Activated naive CD8-positive, alpha-beta T cell treated with anti-CD3 and anti-CD28 coated beads, Interleukin-2, amount 50 U/mL, for 16 hours (primary cell): ENCODE measurements at places on chromosomes 13 and 19.

DNA sequence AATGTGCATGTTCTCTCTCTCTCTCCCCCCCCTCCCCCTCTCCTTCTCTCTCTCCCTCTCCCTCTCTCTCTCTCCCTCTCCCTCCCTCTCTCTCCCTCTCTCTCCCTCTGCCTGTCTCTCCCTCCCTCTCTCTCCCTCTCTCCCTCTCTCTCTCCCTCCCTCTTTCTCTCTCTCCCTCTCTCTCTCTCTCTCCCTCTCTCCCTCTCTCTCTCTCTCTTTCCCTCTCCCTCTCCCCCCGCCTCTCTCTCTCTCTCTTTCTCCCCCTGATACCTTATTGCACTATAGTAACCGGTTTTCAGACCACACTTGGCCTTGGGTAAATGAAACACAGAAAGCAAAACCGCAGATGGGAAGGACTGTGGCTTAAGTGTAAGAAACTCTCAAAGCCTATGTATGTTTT lies 34.7 kb upstream of the SPACA7 start:
- no peak for DNase-seq

- peak; percentile 42 for DNase-seq
Measured at GRCh38 chr19:12801466-12802266, at the start of the genes PRDX2 and THSD8. TSS of gene PRDX2 (minus strand) at chr19:12801800. CDS start at chr19:12801261, 539 bp downstream. TSS of gene THSD8 (plus strand) at chr19:12802069. CDS start at chr19:12802072, 3 bp downstream.

DNA sequence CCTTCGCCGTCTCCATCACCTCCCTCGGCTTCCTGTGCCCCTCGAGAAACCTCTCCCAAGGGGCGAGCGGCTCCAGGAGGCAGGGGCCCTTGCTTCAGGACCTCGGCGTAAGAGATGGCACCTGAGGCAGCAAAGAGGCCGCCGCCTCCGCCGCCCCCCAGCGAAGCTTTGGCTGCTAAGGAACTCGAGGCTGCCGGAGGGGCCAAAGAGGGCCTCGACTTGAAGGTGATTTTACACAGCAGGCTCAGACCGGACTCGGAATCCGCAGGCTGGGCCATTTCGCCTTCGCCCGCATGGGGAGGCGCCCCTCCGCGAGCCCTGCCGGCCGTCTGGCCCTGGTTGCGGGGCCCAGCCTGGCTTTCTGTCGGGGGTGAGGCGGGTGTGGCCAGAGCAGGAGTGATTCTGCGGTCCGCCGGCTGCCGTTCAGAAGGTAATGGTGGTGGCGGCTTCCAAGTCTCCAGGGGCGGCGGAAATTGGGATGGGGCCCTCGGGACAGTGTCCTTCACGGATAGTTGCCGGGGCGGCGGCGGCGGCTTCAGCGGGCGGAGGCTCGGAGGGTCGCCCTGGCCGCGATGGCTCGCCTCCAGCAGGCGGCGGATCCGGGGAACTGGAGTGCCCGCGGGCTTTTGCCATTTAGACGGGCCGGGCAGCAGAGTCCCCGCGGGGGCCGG lies 1.4 kb downstream of the GGN start:
- DNase-seq: no peak

DNA sequence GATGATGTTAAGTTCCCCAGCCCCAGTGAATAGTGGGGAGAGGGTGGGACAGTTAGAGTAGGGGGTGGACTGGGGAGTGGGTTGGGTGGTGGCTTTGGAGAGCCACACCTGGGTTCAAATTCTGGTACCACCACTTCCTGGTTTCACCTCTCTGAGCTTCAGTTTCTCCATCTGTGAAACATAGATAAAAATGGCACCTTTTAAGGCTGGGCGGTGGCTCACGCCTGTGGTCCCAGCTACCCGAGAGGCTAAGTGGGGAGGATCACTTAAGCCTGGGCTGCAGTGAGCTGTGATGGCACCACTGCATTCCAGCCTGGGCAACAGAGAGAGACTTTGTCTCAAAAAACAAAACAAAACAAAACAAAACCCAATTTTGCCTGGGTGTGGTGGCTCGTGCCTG lies 5.9 kb downstream of the VAV1 start:
- no peak for DNase-seq

DNA sequence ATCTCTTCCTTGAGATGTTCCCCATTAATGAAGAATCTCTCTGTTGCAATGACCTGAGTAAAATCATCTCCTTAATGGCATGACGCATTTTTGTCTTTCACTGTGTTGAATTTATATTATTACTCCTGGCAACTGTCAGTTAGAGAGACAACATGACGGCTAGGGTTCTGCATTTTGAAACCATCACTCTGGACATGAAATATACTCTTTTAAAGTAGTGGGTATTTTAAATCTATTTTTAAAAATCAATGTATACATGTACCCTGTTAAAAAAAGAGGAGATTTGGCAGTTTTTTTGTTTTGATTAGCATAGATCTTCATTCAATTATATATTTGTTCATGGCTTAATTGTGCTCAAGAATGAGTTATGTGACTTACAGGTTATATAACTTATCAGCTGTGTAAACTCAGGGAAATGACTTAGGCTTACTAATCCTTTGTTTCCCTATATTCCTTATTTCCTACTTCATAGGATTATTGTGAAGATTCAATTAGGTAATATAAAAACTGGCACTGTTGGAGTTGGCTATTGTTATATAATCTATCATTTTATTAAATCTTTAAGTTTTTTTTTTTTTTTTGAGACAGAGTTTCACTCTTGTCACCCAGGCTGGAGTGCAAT lies 632.0 kb upstream of the SPRY2 start:
- no peak for DNase-seq

DNA sequence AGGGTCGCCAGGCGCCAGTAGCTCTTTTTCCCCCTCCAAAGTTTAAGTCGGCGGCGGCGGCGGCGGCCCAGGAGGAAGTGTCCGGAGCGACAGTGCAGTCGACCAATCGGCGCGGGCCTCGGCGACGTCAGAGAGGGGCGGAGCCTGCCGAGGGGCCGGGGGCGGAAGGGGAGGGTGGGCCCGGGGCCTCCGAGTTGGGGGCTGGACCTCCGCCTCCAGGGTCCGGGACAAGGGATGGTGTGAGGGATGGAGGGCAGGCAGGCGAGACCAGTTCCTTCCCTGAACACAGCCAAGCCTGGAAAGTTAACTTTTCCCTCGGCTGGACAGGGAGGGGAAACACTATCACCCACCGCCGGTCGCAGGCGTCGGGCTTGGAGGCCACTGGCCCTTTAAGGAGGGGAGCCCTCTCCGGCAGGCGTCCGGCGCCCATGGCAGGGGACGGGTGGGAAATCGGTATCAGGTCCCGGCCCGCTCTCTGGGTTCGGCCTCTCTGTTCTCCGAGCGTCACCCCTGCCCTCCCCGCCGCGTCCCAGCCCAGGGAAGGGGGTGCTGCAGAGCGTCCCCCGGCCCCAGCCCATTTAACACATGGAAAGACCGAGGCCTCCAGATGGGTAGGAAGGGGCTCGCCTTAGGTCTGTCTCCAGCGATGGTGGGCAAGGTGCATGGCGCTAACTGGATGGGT lies at the start of gene PRKD2:
PRKD2 (minus strand) TSS at position 81 of the 682 bp plus-strand sequence. CDS start 744 bp downstream, outside the sequence.
- DNase-seq: peak; percentile 76

DNA sequence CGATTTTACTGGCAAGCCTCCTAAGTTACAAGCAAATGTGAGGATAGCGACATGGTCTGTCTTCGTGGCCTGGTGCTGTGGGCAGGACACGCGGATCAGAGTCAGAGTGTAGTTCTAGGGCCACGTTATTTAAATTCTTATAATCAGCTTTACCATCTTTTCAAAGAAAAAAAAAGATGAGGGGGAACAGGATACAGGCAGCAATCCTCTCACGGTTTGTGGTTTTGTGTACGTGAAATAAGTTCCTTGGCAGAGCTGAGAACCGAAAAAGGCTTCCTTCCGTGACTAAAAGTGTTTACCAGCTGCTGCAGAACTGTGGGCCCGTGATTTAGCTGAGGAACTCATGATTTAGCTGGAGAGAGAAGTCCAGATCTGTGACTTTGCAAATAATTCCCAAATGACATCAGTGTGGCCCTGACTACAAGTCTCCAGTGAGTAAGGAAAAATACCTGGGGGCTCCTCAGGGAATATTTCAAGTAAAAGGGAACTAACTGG lies 27.2 kb downstream of the RCBTB2 start:
- no peak for DNase-seq

DNA sequence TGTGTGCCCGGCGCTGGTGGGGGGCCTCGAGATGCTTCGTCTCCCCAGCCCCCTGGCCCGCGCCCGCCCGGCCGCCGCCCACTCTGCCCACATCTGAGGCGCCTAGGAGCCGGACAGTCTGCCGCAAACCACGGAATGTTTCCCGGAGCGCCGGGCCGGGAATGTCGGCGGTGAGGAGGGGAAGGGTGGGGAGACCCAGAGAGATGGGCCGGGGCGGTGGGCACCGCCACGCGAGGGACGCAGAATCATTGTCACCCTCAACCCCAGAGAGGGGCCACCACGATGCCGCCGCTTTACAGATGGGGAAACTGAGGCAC lies 46.1 kb upstream of the NFIC start:
- DNase-seq: no peak

DNA sequence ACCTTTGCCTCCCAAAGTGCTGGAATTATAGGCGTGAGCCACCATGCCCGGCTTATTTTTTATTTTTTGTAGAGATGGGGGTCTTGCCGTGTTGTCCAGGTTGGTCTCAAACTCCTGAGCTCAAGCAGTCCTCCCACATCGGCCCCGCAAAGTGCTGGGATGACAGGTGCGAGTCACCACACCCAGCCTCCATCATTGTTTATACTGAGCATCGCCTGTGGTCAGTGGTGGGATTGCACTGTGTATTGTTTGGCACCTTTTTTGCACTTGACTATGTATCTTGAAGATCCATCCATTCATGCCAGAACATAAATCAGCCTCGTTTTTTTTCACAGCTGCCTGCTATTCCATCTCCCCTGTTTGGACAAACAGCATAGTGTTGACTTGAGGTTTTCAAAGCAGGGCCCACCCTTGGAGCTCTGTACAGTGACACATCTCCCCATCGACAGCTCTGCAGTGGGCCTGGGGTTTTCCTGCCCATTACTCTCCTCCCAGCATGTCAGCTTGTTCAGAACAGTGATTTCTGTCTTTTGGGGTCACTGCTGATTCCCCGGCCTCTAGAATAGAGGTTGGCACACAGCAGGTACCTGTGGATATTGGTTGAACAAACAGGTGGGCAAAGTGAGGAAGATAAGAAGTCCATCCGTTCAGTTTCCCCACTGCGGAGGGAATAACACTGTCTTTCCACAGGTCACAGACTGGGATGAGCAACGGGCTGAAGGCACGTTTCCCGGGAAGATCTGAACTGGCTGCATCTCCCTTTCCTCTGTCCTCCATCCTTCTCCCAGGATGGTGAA lies 8.2 kb upstream of the UPK1A start:
- no peak for DNase-seq
